ENCODE measurements at places on chromosomes 4 and X. TPM values are rescaled to one million over a fixed set of nuclear protein-coding genes. Genes with fewer than 3 reads are reported as not detected.

DNA sequence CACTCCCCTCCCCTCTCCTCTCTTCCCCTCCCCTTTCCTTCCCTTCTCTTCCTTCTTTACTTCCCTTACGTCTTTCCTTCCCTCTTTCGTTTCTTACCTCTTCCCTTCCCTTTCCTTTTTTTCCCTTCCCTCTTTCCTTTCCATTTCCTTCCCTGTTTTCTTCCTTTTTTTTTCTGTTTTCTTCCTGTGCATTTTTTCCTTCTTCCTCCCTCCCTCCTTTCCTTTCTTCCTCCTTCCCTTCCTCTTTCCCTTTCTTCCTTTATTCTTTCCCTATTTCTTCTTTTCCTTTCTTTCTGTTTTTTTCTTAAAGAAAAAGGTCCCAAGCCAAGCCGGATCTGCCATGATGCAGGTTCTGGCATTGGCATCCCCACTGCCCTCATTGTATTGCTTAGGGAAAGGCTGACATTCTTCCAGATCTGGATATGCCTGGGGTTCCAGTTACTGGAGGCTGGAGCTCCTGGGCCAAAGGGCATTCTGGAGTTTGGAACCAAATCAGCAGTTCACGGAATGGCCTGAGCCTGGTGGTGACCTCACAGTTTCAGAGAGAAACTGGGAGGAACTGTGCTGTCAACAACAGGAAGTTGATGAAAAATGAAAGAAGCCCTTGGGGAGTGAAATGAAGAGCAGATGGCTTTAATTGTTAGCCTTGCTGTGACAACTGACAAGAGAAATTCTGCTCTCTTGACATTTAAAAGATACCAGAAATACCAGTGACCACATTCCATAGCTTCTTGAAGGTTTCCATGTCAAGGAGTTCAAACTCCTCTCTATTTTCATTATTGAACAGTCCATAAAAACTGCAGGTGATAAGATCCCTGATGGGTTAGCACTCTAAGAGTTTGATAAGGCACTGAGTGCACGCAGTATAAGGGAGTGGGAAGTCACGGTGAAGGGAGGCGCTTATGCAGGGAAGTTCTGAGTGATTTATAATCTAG lies 622.1 kb downstream of the SPRY1 start:
- DNase-seq = peak; percentile 37

GRCh38 chrX:8604131-8604530 lies 127.8 kb downstream of the ANOS1 start:
- no peak for DNase-seq

- peak; percentile 35 for DNase-seq
Observed at GRCh38 chrX:12984603-12985319, 9.9 kb downstream of the TMSB4X start.

DNA sequence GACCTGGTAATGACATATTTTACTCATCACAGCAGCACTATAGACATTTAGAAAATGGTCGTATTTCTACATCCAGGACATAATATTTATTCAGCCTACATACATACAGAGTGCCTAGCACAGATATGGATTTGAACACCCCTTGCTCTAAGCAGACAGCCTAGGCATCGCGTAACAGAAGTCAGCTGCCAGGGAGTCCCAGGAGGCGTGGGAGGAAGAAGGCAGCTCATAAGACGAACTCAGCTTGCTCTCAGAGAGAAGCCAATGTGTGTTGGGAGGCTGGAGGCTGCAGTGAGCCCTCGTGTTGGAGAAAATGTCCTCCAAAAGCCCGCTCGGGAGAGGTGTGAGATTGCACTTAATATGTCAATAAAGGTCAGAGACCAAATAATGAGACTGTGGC lies 131.6 kb downstream of the BCOR start:
- peak; percentile 3 for DNase-seq

DNA sequence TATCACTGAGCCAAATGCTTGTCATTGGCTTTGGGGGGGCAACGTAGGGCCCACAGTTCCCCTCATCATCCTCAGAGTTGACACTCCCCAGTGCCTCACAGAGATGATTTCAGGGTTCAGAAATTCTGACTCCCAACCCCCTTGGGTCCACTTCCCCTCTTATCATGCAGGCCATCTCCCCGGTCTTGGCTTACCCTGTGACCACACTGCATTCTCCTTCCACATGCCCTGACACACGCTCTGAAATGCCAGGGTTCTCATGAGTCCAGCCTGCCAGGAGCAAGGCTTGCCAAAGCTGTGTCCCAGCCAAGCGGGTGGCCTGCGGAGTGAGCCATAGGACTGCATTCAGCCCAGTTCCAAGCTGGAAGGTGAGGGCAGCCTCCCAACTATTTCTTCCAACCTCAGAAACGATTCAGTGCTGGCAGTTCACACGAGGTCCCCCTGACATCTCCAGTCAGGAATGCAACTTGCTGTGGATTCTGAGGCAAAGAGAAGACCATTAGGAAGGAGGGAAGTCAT lies 101.2 kb downstream of the SMIM20 start:
- DNase-seq = peak; percentile 97

DNA sequence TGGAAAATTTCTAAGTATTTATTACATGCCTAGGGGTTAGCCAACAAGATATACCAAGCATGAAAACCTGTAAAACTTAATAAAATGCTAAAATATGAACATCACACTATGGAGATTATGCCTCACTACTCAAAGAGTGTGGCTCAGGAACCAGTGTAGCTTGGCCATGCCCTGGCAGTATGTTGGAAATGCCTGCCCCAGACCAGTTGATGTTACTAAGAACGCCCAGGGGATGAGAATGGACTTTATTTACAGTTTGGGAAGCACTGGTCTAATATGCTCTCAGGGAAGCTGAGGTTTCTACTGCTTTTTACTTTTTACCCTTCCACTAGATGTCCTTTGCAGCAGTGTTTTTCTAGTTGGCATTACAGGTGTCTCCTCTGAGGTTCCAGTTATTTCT lies 23.7 kb upstream of the TXLNG start:
- no peak for DNase-seq

DNA sequence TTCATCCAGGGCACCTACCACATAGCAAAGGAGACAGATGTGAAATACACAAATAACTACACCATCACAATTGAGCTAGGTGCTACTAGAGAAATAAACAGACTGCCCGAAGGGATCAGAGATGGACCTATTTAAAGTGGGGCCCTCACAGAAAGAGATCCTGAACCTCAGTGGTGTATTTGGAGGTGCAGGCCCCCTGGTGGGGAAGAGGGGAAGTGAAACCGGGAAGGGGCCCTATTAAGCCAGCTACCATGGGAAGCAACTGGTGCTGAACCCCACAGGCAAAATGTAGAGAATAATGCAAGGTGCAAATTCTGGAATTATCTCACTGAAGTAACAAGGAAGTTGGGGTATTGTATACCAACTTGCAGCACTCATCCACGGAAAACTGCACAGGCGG lies 78.6 kb upstream of the FAM9A start:
- peak; percentile 3 for DNase-seq

DNA sequence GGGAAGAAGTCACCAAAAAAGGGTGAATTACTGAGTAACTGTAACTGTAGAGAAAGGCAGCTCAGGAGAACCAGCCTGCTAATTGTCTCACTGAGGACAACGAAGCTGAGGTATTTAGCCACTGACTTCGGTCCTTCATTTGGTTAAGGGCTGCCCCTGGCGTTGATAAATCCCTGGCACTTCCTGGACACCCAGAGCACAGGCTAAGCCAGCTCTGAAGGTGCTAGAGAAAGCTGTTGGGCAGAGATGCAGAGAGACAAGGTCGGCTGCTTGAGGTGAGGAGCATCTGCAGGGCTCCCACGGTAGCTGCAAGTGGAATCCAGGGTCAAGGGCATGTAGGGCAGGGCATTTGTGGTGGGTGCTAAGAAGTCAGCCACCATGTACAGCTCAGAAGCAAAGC lies 33.4 kb upstream of the AP1S2 start:
- no peak for DNase-seq

- DNase-seq = no peak
Observed at GRCh38 chrX:119017077-119017476, 42.7 kb downstream of the LONRF3 start.

GRCh38 chr4:67546971-67547370 lies 1.7 kb upstream of the CENPC start:
- DNase-seq = no peak

DNA sequence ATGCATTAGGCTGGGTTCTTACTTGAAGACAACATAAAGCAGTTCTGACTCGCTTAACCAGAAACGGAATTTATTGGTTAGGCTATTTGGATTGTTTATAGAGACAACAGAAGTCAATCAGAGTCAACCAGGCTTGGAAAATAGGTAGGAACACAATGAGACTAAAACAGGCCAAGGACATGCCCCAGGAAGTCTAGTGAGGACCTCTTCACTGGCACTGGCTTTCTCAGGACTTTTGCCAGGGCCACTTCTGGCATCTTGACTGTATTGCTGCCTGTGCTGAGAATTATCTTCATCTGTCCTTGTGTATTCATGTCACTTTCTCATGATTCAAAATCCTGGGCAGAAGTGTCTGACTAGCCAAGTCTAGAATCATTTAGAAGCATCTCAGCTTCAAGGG lies 19.6 kb downstream of the PGAM4 start:
- DNase-seq = no peak

DNA sequence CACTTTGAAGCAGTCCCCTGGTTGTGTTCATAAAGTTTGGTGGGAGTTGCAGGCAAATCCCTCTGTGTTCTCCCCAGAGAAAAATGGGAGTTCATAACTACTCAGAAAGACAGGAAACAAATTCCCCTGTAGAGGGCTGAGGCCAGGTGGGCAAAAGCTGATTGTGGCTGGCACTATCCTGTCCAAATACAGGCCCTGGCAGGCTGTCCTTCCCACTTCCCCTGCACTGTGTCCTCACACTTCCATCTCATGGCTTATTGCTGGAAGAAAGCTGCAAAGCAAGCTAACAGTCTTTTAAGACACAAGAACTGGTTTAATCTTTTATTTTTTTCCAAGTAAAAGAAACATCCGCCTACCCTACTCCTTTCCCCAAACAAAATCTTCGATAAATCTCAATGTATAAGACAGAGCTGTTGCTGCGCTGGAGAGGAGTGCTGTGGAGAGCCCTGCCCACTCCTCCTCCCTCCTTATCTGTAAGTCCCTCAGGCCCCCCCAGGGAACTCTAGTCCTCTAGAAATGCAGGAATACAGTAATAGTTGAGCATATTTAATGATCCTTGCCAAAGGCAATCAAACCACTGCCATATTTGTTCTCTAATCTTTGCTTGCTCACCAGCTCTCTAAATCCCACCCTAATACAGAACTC lies 14.0 kb downstream of the TAPT1 start:
- DNase-seq = no peak

- no peak for DNase-seq
Observed at GRCh38 chr4:88826771-88827170, 129.1 kb upstream of the NAP1L5 start.

GRCh38 chr4:159297091-159297490 lies 194.2 kb downstream of the RAPGEF2 start:
- peak; percentile 28 for DNase-seq

- DNase-seq = peak; percentile 62
Observed at GRCh38 chrX:17525762-17526555, 151.0 kb downstream of the NHS start.

GRCh38 chr4:41693629-41694028 lies 54.9 kb downstream of the PHOX2B start:
- DNase-seq = peak; percentile 56

DNA sequence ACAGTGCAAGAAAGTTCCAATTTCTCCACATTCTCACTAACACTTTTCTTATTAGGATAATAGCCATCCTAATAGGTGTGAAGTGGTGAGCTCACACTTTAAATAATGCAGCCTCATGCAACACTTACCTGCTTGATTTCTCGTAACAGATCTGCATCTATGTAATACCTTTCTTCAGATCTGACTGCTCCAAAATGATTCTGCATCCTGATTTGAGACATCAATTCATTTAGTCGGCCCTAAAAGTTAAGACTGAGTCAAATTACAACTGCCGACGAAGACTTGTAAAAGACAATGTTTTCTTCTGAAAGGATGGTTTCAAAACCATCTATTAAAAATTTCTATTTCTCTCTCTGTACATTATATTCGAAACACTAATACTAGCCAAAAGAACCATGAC lies 30.7 kb downstream of the NUP54 start:
- DNase-seq = no peak

DNA sequence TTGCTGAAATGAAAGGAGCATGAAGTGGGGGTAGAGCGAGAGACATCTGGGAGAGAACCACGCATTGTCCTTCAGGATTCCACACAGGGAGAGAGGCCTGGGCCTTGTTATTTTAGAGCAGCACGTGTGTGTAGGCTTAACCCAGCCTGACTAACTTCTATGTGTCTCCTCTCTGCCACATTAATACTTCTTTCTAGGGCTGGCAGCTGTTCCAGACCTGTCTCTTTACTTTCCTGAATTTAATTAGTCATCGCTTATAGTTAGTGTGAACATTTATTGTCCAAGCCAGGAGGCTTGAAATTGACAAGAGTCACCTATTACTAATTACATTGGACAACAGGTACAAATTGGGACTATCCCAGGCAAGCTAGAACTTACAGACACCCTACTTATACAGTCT lies 51.3 kb downstream of the SMAD1 start:
- no peak for DNase-seq

DNA sequence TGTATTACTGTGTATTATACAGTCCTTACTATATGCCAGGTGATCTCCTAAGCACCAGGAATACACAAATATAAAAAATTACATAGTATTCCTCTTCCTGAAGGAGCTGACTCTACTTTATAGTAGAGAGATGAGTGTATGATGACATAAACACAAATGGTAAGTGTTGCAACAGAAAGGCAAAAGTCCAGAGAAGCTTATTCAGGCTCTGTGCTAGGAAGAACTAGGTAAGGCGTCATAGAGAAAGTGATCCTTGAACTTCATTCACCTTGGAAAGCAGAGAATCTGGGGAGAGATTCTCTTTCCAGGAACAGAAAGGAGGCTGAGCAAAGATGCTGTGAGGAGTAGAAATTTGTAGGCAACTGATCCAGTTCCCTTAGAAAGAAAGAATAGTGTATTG lies 115.0 kb upstream of the KCNIP4 start:
- DNase-seq = no peak

- peak; percentile 55 for DNase-seq
Observed at GRCh38 chrX:97238632-97239031, 354.9 kb downstream of the RPA4 start.

DNA sequence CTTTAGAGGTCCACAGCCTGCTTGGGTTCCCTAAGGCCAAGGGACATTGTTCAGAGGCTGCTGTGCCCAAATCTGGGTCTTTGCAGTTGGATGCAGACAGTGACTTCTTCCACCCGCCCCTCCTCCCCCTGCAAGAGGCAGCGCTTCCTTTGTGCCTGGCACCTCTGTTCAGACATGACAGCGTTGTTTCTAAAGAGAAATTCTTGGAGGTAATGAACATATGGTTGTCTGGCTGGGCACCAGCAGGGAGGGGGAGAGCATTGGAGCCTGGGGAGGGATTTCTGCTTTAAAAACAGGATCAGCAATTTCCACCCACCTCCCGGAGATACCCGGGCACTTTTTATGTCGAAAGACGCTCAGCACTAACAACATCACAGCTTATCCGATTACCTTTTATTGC lies 51.5 kb downstream of the PSAPL1 start:
- no peak for DNase-seq

Gene HGFAC
- not detected for total RNA-seq

Gene ANK2
- total RNA-seq = 5.3 TPM

Gene STK32B
- total RNA-seq = 5.8 TPM

Gene TMEM271
- total RNA-seq = not detected

Gene CFP
- under 0.01 TPM for total RNA-seq

Gene NXF2B
- not detected for total RNA-seq

Gene MAGEB17
- under 0.01 TPM for total RNA-seq

Gene SATL1
- total RNA-seq = not detected

Gene SLIT2
- 13.6 TPM for total RNA-seq

All from IMR-90 (cell line).